B cell (primary cell): ENCODE measurements at places on chromosomes 5 and 9.

GRCh38 chr5:152332716-152333460 is 72.2 kb downstream of the NMUR2 start:
- DNase-seq, result no peak

- DNase-seq, result no peak
Observed at GRCh38 chr5:168529374-168530234, 499 bp downstream of the FBLL1 start.

- DNase-seq, result no peak
Observed at GRCh38 chr9:87040410-87041009, 93.2 kb upstream of the GAS1 start.

- DNase-seq, result no peak
Observed at GRCh38 chr5:16936989-16937438, 926 bp upstream of the MYO10 start.

DNA sequence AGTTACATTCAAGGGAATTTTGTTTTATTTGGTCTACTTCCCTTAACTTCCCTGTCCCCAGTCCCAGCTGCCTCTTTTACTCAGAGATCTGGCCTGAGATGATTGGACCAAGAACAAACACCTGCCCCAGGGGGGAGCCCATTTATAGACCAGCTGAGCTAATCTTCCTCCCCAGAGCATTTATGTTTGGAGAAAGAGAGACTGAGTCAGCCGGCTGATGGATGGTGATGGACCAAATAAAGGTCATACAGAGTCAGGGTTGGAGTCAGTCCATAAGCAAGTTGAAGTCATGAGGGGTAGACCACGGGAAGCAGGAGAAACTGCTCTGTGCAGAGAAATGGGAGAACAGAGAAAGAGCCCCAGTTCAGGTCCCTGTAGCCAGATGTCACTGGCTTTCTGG is 77.7 kb downstream of the TMEM174 start:
- DNase-seq, result no peak

DNA sequence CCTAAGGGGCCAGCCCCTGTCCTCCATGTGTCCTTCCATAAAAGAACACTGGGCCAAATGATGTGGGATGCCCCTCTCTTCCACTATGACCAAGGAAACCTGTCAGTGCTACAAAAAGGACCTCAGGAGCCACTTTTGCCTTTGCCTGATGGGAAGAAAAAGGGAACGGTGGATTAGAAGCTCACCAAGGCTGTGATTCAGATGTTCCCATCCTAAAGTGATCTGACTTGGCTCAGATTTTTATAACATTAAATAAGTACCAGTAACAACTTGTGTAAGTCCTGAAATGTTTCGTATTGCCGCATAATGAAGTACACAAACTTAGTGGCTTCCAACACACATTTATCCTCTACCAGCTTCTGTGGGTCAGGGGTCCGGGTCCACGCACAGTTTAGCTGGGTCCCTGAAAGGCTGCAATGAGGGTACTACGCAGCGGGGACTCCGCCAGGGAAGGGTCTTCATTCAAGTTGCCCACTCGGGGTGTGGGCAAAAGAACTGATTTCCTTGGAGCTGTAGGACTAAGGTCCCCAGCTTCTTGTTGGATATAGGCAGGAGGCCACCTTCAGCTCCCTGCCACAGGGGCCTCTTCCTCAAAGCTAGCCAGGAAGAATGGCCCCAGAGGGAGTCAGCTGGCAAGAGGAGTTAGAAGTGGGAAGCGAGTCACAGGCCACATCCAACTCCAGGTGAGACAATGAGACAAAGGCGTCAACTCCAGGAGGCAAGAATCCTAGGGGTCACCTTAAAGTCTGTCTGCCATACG is 60.4 kb downstream of the RAPGEF1 start:
- DNase-seq, result no peak

DNA sequence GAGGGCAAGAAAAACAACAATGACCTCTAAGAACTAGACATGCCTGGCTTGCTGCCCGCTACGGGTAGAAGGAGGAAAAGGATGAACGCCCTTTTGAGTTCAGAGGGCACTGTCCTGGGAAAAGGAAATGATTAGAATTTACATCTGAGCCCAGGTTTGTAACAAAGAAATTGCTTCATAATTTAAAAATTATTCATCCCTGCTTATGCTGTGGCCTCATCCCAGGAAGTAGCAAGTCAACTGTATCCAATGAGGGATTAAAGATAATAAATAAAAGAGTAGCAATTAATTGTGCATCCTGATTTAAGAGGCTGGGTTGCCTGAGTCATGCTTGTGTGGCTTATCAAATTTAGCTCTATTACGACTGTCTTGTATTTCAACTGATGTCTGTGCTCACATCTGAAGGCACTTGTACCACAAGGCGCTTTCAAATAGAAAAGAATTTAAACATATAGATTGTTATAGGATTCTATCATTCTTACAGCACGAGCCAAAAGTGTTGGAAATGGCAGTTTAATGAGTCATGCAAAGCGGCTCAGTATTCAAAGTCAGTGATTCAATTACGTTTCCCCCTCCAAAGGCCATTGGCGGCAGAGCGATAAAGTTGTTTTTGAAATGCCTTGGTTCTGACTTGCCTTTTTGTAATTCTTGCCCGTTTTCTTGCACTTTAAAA is 40.0 kb upstream of the DMRT1 start:
- DNase-seq, result no peak

DNA sequence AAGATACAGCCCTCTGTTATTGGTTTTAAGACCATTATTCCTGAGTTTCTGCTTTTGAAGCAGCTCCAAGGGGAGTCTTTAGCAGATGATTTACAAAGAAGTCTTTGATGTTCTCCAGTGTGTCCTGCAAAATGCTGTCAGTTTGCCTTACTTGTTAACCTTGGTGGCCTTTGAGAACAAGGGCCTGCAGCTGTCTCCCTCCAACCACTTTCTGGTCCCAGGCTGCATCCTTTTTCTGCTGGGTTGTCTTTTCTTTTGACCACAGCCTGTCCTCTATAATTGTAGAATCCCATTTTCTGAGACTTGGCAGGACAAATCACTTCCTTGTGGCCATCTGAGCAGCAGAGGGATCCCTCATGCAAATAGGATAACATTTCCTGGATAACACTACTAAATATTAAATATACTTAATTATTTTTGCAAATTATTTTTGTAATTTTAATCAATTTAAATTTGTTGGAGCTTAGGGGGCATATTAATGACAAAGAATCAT is 281.4 kb downstream of the DMRT2 start:
- no peak for DNase-seq

- DNase-seq, result peak; percentile 82
Observed at GRCh38 chr5:95846554-95847260, 24.2 kb upstream of the GLRX start.

GRCh38 chr9:89446261-89446960 is 51.5 kb downstream of the SEMA4D start:
- DNase-seq, result no peak

- DNase-seq, result no peak
Observed at GRCh38 chr5:65290677-65291076, 191.0 kb downstream of the ADAMTS6 start.

- no peak for DNase-seq
Observed at GRCh38 chr5:1779021-1779680, 20.5 kb downstream of the MRPL36 start.

GRCh38 chr5:71528206-71528605 is 58.9 kb upstream of the MCCC2 start:
- no peak for DNase-seq

GRCh38 chr5:66620711-66621110 is 24.5 kb downstream of the MAST4 start:
- DNase-seq, result no peak

DNA sequence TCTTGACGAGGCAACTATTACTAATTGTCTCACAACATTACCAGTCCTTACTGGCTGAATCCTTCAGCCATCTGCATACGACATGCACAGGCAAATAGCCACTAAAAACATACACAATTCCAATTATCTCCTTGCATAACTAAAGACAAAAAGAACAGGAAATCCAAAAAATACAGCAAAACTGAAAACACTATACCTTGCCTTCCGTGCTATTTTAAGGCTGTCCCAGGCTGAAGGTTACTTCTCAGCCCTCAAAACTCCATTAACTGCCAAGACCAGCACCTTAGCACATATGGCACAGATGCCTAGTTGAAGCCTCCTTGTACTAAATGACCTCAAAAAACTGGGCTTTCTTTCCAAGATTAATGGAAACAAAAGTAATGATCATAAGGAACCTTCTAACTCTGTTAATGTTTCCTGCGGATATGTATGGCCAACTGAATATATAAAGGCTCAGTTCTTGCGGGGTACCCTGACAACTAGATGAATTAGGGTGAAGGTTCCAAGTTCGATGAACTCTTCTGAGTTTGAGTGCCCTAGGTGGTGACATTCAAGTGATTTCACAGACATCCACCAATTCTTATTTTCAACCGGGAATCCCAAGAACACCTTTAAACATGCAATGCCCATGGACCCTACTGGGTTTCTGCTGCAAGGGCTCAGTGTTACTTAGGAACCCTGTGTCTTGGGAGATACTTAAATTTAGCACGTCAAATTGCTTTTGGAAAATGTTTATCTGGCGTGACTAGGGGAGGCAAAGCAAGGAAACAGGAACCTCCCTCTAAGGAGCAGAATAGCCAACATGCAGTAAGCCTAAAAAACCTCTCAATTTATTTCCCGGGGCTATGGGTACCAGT is 455.3 kb downstream of the RAB3C start:
- peak; percentile 6 for DNase-seq

DNA sequence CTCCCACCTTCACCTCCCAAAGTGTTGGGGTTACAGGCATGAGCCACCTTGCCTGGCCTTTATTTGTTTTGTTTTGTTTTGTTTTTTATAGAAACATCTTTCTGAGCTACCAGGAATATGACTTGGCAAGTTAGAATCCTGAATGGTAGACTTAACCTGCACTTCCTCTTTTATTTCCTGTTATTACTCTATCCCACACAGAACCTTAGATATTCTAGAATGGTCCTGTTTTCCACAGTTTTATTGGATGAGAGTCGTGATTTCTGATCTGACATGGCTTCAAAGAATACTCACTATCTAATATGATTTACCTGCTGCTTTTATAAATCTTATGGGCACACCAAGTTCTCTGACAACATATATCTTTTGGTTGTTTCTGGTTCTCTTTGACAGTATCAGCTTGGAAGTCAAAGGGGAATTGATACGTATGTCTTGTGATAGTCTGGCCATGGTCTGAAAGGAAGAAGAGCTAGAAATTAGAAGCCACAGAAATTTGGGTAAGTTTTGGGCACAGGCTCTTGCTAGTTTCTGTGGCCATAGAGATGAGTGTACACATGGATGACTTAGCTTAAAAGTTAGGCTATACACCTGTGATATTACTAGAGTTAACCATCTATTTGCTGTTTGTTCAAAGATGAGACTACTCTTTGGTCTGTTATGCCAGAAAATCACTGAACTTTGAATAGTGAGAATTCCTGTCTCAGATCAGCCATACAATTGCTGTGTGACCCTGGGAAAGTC is 4.7 kb upstream of the PANK3 start:
- peak; percentile 11 for DNase-seq

DNA sequence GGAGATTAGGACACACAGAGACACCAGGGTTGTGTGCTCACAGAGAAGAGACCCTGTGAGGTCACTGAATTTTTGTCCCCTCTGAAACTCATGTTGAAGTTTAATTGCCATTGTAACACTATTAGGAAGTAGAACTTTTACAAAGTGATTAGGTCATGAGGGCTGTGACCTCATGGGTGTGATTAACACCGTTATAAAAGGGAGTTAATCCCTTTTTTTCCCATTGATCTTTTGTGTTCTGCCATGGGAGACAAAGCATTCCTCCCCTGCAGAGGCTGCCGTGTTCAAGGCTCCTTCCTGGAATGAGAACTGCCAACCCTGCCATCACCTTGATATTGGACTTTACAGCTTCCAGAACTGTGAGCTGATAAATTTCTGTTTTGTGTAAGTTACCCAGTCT is 221.0 kb downstream of the ADCY2 start:
- no peak for DNase-seq

DNA sequence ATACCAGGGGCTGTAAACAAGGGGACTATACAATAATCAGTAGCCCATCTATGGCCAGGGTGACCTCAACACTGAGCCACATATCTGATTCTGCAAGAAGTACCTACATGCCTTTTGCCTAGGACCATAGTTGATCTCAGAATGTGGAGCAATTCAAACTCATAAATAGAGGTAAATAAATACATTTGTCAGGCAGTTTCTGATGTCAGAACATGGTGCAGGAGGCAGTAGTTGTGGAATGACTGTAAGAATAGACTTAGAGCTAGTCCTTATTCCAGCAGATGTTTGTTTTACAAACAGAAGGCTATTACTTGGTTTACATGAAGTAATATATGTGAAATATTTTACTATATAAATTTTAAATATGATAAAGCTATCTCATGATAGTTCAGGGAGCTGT is 330.7 kb upstream of the DAB2 start:
- no peak for DNase-seq

- no peak for DNase-seq
Observed at GRCh38 chr5:127425037-127425436, 92.4 kb upstream of the PRRC1 start.

DNA sequence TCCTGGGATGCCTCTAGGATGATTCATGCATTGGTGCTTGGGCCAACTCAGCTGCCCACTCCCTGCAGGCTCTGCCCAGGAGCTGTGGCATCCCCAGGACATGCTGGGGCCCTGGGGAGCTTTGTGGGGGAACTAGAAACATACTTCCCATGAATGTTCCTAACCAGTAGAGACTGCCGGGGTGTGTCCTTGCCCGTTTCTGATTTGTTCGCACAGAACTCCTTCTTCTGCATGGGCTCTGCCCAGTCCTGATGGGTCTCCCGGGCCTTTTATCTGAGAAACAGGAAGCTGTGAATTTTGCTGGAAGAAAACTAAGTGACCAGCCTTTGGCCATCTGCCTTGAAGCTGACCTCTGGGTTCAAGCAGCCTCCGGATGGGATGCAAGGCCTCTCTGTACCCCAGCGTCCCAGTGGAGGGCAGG is 71.6 kb upstream of the RNU6ATAC start:
- no peak for DNase-seq

- no peak for DNase-seq
Observed at GRCh38 chr5:42887575-42887974, 75.9 kb upstream of the SELENOP start.

DNA sequence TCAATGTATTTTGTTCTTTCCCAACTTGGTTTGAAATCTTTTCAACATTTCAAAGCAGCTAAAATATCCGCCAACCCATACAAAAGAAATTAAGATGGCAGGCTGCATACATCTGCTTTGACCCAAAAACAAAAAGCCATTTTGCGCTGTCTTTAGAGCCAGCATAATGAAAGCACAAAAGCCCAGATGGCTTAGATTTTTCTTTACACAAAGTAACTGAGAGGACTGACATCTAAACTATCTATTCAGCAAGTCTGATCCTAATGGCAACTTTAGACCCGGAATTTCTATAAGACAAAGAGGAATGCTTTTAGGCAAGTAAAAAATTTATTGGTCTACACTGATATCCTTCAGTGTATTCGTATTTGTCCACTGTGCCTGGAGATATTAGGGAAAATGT is 86.3 kb downstream of the MYO10 start:
- no peak for DNase-seq

DNA sequence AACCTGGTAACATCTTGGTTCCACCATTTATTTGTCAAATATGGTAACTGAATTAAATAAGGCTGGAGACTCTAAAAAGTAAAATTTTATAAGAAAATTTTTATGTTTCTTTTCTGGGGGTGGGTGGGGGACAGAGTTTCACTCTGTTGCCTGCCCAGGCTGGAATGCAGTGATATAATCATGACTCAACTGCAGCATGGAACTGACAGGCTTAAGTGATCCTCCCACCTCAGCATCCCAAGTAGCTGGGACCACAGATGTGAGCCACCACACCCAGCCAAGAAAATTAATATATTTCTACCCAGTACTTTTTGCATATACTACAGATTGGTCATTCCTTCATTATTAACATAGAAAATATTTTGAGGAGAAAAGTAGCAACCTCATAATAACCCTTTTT is 216.9 kb downstream of the DEPDC1B start:
- no peak for DNase-seq
